Esophagus squamous epithelium (tissue), 5 donors: ENCODE measurements at places on chromosomes 5 and 9.
A peak's percentile ranks its signal among the peaks of the same experiment; 100 is the strongest.

- H3K4me3 ChIP-seq: no peak overlapping the region
- no peak overlapping the region for H3K27ac ChIP-seq
- no peaks in the 10 kb centered on the region for H3K27me3 ChIP-seq
- H3K36me3 ChIP-seq: peaks cover 10% of the 10 kb centered on the region
- H3K4me1 ChIP-seq: no peaks in the 10 kb centered on the region
Observed at GRCh38 chr5:93998951-93999455, 257.6 kb upstream of the POU5F2 start.

GRCh38 chr5:12323637-12324229 is 419.5 kb upstream of the CTNND2 start:
- H3K4me3 ChIP-seq: no peak overlapping the region
- no peaks in the 10 kb centered on the region for H3K27me3 ChIP-seq
- H3K27ac ChIP-seq: no peak overlapping the region
- no peaks in the 10 kb centered on the region for H3K4me1 ChIP-seq
- DNase-seq: no peak
- no peaks in the 10 kb centered on the region for H3K36me3 ChIP-seq

DNA sequence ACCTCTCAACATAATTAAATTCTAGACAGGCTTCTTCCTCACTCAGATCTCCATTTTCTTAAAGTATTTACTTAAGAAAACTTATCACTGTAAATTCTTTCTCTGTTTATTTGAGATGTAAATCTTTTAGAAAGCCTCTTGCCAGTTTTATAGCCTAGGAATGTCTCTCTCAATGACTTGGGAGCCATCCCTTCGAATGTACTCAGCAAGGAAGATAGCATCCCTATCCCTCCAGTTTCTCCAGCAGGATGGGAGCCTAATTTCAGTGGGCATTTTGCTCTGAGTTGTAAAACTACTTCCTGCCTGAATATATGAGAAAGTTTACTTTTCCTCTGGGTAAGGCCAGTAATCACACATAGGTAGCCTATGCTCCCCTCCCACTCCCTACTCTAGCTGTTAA is 558.5 kb upstream of the ARRDC3 start:
- H3K27ac ChIP-seq: no peak overlapping the region
- H3K4me1 ChIP-seq: no peaks in the 10 kb centered on the region
- no peaks in the 10 kb centered on the region for H3K27me3 ChIP-seq
- H3K4me3 ChIP-seq: no peak overlapping the region

DNA sequence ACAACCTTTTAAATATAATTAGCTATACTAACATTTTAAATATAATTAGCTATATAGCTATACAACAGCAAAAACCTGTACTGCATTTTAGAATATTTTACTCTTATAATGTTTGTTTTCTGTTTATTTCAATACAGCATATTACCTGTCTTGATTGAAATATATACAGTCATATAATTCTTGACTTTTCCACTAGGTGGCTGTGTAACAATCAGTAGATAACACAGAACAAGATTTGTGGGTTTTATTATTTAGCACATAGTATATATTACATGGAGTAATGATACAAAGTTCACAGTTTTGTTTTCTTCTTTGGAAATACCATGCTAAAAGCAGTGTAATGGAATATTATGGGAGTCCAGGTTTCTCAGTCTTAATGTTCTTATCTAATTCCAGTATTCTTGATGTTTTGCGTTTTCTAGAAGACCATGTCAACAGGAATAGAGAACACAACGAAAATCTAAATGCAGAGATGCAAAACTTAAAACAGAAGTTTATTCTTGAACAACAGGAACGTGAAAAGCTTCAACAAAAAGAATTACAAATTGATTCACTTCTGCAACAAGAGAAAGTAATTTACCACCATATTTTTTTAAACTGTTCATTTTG is 13.3 kb downstream of the HMMR start:
- H3K27me3 ChIP-seq: no peaks in the 10 kb centered on the region
- no peak overlapping the region for H3K4me3 ChIP-seq
- H3K4me1 ChIP-seq: no peaks in the 10 kb centered on the region
- no peak for DNase-seq
- no peak overlapping the region for H3K27ac ChIP-seq

GRCh38 chr5:134008266-134008749 is 3.5 kb upstream of the VDAC1 start:
- no peaks in the 10 kb centered on the region for H3K27me3 ChIP-seq
- no peak overlapping the region for H3K4me3 ChIP-seq
- H3K4me1 ChIP-seq: peaks cover 12% of the 10 kb centered on the region

DNA sequence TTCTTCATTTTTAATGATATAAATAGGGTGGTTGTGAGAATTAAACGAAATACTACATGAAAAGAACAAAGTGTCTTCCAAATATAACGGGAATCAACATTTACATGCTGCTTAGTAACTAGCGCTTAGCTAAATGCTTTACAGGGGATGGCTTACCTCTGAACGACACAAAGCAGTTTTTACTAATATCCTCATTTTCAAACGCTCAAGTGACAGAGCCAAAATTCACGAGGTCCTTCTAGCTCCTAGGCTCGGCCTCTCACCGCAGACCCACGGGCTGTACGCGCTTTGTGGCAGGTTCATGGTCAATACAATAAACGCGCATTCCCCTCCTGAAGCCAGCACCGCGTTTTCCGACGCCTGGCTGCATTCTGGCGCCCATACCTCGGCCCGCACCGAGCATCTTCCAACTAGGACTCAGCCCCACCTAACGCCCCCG is 442 bp downstream of the ZNF510 start:
- H3K4me1 ChIP-seq: peaks cover 10% of the 10 kb centered on the region
- H3K36me3 ChIP-seq: no peaks in the 10 kb centered on the region
- H3K27ac ChIP-seq: peak overlapping the region; percentile 85
- DNase-seq: no peak
- no peaks in the 10 kb centered on the region for H3K27me3 ChIP-seq

GRCh38 chr5:5533927-5534326 is 111.5 kb downstream of the ICE1 start:
- H3K27me3 ChIP-seq: no peaks in the 10 kb centered on the region
- H3K4me1 ChIP-seq: no peaks in the 10 kb centered on the region
- H3K4me3 ChIP-seq: no peak overlapping the region

DNA sequence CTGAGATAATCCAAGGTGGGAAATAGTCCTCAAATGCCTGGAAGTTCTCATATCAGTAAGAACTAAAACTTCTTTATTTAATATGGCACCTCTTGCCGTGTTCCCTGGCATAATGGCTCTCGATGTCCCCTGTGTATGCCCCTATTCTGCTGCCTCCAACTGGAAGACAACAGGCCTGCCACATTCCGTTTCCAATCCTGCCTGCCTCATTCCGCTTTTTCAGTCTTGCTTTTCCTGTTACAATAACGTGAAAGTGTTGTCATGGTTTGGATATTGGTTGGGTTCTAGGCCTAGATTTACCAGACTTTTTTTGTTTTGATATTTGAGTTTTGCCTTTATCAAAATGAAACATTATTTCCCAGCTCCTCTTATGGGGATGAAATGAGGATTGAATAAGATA is 98.2 kb downstream of the FOCAD start:
- no peak overlapping the region for H3K27ac ChIP-seq
- no peaks in the 10 kb centered on the region for H3K4me1 ChIP-seq
- H3K4me3 ChIP-seq: no peak overlapping the region
- DNase-seq: no peak

DNA sequence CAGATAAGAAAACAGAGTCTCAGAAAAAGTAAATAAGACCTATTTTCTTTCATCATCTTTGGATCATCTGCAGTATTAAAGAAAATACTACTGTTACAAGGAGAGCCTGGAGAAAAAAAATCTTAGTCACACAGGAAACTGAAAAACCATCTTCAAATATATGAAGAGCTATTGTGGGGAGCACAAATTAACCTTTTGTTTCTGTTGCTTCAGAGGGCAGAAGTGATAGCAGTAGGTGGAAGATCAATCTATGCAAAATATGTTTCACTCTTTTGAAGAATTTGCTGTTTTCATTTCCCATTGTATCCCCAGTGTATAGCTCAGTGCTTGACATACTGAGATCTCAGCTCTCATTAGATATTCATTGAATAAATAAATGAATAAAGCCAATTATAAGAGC is 13.1 kb upstream of the CEMIP2 start:
- no peak overlapping the region for H3K27ac ChIP-seq
- no peaks in the 10 kb centered on the region for H3K36me3 ChIP-seq
- no peaks in the 10 kb centered on the region for H3K27me3 ChIP-seq

- no peak overlapping the region for H3K27ac ChIP-seq
- no peak for DNase-seq
- H3K4me1 ChIP-seq: no peaks in the 10 kb centered on the region
- no peaks in the 10 kb centered on the region for H3K36me3 ChIP-seq
Observed at GRCh38 chr5:64587370-64587769, 81.6 kb downstream of the RGS7BP start.
